ENCODE measurements at places on chromosomes 16 and 17.

GRCh38 chr17:50828508-50829170, 6.7 kb upstream of the WFIKKN2 start:
- DNase-seq = no peak

GRCh38 chr16:73601911-73602310, 554.0 kb upstream of the ZFHX3 start:
- DNase-seq = no peak

- DNase-seq = no peak
These were observed 84.8 kb upstream of the TNRC6C start for GRCh38 chr17:77873500-77874302.

DNA sequence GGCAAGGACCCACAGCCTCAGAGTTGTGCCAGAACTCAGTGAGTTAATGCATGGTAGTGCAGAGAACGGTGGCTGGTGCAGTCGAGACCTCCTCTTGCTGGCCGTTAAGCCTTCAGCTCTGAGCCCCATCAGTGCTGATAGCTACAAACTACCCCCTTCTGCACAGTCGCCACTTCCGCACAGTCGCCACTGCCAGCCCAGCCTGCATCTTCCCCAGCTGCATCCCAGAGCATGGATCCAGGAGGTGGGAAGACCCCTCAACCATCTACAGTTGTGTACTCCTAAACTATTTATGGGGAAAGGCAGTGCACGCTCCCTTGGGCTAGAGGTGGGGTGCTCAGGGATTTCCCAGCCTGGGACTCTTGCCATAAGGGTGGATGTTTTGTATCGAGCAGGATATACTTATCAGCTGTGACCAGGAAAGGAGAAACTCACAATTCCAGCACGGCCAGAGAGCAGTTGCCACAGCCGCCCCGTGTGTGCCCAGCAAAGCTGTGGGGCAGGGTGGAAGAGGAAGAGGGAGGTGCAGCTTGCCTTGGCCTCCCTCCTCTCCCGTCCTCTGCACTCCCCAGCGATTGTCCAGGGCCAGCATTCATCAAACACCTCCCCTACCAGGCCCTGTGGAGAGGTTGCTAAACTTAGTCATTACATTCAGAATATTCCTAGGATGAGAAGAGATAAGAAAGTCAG, 49.5 kb upstream of the CMIP start:
- DNase-seq = no peak

GRCh38 chr17:37179893-37180292, 195.9 kb upstream of the C17orf78 start:
- DNase-seq = no peak

DNA sequence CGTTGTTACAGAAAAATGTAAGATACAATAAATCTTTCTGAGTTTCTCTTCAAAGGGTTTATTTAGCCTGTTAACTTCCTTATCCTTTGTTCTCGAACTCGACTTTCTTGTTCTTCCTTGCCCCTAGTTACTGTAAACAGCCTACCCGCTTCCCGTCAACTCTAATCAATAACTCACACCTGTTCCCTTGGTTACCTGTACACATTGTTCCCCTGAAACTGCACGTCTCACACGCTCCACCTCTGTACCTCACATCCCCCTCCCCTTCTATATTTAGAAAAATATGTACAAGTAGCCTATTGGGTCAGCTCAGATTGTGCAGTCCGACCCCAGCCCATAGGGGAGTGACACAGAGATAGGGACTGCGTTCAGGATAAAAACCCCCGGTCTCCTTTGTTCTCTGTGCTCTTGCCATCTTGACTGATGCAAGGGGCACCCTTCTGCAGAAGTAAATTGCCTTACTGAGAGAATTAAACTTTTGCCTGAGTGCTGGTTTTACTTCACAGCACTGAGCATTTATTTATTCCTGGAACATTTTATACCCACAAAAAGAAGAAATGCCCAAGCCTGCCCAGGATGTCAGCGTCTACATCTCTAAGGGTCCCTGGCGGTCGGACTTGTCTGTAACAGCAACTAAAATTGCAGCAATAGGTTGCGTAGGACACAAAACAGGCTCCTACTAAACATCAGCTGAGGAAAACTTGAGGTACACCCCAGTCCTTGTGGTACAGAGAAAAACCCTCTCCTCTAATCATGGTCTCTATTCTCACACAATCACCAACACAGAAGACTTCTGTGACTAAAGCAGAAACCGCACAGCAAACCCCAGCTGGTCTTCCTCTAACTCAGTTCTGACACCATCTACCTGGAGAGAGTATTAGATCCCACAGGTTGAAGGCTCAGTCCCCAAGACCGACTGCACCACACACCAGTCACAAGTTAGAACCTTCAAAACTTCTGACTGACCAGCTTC, 11.3 kb downstream of the WDR45B start:
- DNase-seq = no peak

- DNase-seq = no peak
These were observed 141.0 kb downstream of the STX8 start for GRCh38 chr17:9434642-9435057.

GRCh38 chr17:65557349-65558310, 3.8 kb downstream of the AXIN2 start:
- DNase-seq = peak; percentile 52

- DNase-seq = no peak
These were observed 22.5 kb downstream of the CYB5D2 start for GRCh38 chr17:4165301-4166010.

GRCh38 chr17:75623386-75623785, 9.8 kb upstream of the SMIM5 start:
- DNase-seq = no peak

DNA sequence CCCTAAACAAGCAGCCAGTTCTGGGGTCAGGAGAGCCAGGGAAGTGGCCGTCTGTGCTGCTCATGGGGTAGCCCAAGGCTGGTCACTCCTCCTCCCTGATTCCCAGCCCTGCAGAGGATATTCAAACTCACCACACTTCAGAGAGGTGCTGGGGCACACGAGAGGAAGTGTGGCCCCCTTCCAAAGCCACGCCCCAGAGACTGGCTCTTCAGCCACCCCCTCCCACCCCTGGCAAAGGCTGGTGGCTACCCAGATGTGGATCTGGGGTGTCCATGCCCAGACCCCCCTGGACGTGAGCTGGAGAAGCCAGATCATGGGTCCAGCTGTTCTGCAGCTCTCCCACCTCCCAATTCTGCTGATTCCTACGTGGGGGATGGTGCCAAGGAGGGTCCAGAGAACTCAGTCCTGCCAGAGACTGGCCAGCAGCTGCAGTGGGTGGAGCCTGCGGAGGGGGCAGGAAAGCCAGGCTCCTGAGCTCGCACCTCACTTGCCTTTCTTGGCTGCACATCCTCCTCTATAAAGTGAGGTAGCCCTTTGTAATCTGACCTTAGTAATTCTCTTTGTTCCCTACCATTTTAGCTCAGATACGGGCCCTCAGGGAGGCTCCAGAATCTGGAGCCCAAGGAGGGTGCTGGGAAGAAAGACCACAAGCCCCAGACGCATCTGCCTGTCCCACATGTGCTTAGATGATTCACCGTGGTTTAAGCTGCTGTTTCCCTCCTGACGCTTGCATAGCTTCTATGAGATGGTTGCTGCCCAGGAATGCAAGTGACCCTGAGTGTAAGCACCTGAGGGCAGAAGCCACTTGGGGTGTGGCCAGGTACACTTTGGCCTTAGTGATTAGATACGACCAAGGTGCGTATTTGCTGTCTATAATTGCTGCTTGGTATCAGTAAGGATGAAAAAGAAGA, 15.3 kb downstream of the SDK2 start:
- no peak for DNase-seq

DNA sequence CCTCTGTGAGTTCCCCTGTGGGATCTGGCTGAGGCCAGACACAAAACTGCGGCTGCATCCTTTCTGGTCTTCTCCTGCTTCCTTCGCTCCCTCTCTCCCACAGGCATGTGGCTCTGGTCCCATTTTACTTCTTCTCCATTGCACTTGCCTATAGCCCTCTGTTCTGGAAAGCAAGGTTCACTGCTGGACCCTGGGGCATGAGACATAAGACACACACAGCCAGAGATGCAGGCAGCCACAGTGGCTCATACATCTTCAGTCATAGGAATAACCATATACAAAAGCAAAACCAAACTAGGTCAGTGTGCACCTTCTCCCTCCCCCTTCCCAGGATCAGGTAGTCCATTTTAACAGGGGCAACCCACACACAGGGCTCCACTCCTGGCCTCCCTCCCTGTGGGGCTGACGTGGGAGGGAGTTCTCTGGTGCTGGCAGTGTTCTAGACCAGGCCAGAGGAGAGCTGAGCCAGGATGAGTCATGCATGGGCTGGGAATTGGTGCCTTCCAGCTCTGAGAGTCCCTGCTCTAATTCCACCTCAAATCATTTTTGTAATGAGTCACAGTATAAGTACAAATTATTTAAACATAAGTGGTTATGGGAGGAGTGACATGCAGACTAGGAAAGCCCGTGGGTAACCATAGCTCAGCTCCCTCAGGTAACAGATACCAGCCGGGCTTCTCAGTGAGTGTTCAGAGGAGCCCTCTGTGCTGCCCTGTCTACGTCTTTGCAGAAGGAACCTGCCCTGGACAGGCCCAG, 58.0 kb downstream of the ASIC2 start:
- no peak for DNase-seq

DNA sequence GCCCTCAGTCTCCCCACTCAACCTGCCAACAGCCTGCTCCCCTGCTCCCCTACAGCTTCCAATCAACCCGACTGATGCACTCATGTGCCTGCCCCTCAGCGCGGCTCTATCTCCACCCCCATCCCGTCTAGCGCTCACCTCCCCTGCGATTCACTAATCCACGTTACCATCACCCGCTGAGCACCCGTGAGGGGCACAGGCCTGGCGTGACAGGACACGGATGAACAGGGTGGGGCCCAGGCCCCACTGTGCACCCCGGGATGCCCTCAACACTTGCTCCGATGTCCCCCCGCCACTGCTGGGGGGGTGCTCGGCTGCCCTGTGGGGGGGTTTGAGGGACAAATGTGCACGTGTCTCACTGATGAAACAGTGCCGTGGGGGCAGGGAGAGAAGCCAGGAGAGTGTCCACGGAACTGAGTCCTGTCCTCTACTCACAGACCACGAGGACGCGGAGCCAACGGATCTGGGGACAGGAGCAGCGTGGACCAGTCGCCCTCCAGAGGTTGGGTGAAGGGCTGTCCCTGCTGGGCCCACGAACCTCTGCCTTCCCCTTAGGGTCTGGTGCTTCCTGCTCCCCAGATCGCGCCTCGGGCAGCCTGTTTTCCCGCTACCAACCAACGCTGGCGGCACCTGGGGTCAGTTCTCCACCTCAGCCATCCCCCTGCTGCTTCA, 66.7 kb downstream of the RPH3AL start:
- DNase-seq = no peak

GRCh38 chr17:58338841-58339754, 10.5 kb upstream of the TSPOAP1 start:
- DNase-seq = peak; percentile 49

- no peak for DNase-seq
These were observed 11.1 kb downstream of the TSC2 start for GRCh38 chr16:2058872-2059271.

GRCh38 chr17:28142305-28142704, 99.8 kb downstream of the NLK start:
- no peak for DNase-seq

- no peak for DNase-seq
These were observed 443.9 kb downstream of the TMEM114 start for GRCh38 chr16:8146256-8147012.

GRCh38 chr17:47821424-47822391, at the start of gene OSBPL7:
OSBPL7 (minus strand) TSS chr17:47821794; CDS start chr17:47820278, 1,516 bp downstream.
- DNase-seq = peak; percentile 87

DNA sequence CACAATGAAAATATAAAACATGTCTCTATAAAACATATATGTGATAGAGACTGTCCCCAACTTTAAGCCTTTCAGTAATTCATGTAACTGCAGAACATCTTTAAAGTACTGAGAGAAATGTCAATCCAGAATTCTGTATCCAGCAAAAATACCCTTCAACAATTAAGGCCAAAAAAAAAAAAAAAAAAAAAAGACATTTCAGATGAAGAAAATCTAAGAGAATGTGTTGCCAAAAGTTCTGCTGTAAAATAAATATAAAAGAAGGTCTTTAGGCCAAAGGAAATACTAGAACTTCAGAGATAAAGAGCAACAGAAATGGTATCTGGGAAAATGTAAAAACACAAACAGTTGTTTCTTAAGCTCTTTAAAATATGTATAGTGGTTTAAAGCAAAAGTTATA, 17.3 kb downstream of the BPTF start:
- DNase-seq = no peak

- no peak for DNase-seq
These were observed 1.8 kb downstream of the USP7 start for GRCh38 chr16:8961811-8962390.

DNA sequence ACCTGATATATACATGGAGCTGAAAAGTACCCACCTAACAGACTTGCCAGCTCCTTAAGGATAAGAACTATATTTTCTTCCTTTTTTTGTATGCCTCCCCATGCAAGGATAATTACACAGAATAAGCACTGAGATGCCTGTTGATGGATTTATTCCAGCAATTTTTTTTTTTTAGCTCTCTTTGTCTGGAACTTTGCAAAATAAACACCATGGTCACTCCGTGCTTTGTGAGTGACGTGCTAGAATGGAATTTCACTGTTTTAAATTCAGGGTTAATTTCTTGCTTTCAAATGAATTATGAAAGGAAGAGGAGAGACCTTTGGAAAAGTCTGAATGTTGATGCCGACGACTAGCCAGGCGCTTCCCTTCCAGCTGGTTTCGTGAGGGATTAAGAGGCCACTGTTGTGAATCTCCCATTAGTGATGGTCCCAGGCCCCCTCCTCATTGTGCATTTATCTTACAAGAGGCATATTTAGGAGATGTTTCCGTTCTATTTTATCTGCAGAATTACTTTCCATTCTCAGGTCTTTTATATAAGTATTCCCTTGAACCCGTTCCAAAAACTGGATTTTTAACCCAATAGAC, 529.1 kb downstream of the WWOX start:
- DNase-seq = no peak

DNA sequence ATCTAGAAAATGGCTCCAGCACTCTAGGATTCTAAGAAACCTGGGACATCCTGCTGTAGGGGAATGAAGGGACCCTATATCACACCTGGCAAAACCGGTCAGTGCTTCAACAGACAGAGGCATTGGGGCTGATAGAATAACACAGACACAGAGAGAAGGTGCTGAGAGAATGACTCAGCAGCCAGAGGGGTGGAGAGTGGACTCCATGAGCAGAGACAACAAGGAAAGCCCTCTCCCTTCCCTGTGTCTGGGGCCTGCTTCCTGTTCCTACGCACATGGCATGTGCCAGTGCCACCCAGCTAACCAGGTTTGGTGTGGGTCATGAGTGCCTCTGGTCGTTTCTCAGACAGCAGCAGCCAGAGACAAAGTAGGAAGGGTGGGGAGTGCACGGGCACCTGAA, 140.3 kb downstream of the CCT6B start:
- DNase-seq = no peak

GRCh38 chr17:80348551-80349150, 66.3 kb upstream of the ENDOV start:
- DNase-seq = no peak

DNA sequence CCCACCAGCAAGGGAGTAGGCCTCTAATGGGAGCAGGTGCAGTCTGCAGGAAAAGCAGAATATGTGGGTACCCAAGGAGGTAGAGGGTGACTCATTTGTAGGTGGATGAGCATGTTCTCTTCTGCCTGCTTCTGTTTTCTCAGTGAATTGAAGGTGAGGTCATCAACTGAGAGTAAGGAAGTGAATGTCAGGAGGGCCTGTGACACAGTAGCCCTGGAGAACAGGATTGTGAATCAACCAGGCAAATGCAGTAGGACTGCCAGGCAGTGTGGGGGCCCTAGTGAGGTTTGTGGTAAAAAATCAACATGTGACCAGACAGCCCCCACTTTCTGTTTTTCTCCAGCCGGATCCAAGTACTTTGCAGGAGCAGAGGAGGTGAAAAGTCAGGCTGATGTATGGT, 150.5 kb upstream of the SOX9 start:
- DNase-seq = no peak

GRCh38 chr17:77222356-77222755, 81.6 kb downstream of the SEC14L1 start:
- no peak for DNase-seq
